NCI-H1436 (cell line): ENCODE measurements at places on chromosomes 16 and 17.
A peak's percentile ranks its signal among the peaks of the same experiment; 100 is the strongest.

- no peak for DNase-seq
Observed at GRCh38 chr17:61393904-61394629, 5.6 kb upstream of the TBX2 start.

DNA sequence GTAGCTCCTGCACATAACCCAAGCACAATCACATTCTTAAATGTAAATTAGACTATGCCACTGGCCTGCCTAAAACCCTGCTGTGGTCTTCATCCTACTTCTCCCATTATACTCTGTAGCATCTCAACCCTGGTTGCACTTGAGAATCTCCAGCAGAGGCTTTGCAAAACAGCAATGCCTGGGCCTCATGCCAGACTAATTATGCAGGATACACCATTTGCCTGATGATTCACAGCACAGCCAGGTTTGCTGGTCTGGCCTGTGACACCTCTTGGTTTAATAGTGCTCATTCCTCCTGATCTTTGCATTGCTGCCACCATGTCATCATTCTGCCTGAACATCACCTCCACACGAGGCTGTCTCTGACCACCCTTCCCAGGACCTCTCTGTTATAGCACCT lies 491.9 kb upstream of the TOM1L1 start:
- no peak for DNase-seq

DNA sequence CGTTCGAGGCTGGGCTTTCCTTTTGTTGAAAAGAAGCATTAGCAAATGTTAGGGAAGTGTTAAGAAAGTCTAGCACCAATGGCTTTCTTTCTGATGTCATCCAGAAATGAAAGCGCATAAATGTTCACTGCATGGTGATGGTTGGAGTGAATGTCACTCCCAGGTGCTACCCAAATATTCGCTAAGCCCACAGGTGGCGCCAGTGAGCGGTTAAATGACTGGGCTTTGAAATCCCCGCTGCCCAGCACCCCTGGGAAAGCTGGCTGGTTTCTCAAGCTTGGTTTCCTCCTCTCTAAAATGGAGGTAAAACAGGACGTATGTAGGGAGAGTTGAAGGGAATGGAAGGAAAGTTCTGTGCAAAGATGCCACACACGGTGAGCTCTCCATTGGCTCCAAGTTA lies 104.4 kb downstream of the IRX5 start:
- no peak for DNase-seq

DNA sequence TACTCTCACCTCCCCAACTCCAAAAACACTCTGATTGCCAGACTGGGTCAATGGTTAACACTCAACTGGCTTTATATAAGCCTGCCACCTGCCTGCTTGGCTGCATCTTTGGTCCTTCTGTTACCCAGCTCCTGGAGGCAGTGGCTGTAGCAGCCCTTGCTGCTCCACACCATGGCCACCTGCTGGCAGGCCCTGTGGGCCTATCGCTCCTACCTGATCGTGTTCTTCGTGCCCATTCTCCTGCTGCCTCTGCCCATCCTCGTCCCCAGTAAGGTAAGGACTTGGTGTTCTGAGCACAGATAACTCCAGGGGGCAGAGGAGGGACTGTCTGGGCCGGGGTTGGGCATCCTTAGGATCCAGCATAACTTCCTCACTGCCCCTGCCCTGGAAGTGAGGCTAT lies at the start of gene SLC13A2:
SLC13A2 (plus strand) TSS at position 103 of the 400 bp plus-strand sequence; CDS start at position 172, 69 bp downstream.
- DNase-seq, result no peak

- peak; percentile 32 for DNase-seq
Observed at GRCh38 chr17:19244357-19244756, 7.2 kb downstream of the EPN2 start.

DNA sequence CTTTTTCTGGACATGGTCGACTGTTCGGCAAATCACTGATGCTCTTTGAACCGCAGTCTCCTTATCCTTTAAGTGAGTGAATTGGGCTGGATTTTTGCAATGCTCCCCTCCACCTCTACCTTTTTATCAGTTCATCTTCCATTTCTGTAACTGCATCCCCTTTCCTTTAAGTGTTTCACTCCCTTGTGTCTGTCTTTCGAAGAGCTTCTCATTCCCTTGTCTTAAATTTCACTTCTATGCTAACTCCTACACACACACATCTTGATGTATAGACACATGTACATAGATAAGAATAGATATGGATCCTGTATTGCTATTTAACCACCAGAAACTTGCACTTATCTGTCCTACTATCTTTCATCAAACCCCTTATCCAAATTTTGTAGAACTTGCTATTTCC lies 250.7 kb downstream of the PHKB start:
- no peak for DNase-seq

GRCh38 chr17:35736236-35736635 lies 4.8 kb downstream of the RASL10B start:
- no peak for DNase-seq

- DNase-seq, result no peak
Observed at GRCh38 chr17:61326330-61326729, 73.3 kb upstream of the TBX2 start.

- no peak for DNase-seq
Observed at GRCh38 chr16:15954814-15955151, 5.4 kb downstream of the ABCC1 start.

GRCh38 chr16:54280751-54281150 lies 5.8 kb downstream of the IRX3 start:
- DNase-seq, result no peak

DNA sequence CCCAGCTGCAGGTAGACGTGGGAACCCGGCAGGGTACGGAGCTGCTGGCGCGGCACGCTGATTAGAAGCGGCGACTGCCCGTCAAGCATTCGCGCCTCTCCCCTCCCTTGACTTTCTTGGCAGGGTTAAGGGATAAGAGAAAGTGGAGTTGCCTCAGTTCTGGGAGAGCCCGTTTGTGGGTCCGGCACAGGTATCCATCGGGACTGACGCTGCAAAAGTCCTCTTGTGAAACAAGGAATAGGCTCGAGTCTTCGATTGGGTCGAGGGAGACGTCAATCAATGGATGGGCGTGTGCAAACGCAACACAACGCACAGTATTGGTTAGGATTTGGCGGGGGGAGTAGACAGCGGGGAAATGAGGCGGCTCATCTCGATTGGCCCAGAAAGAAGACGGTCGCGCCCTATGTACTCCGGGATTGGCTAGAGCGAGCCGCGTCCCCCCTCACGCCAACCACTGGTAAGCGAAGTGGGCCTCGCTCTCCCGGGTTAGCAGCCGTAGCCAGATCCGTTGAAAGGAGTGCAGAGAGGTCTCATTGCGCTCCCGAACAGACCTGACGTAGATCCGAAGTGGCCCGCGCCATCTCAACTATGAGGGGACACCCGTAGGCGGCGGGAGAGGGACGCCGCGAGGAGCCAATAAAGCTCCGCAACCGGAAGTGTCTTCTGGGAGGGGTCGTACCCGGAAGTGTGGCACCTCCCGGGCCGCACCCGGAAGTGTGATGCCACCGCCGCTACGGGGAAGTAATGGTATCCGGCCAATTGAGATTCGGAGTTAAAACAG lies at the start of gene MON1B:
MON1B (plus strand) TSS at position 713 of the 781 bp plus-strand sequence. CDS start 296 bp downstream, outside the sequence.
- DNase-seq, result peak; percentile 98

DNA sequence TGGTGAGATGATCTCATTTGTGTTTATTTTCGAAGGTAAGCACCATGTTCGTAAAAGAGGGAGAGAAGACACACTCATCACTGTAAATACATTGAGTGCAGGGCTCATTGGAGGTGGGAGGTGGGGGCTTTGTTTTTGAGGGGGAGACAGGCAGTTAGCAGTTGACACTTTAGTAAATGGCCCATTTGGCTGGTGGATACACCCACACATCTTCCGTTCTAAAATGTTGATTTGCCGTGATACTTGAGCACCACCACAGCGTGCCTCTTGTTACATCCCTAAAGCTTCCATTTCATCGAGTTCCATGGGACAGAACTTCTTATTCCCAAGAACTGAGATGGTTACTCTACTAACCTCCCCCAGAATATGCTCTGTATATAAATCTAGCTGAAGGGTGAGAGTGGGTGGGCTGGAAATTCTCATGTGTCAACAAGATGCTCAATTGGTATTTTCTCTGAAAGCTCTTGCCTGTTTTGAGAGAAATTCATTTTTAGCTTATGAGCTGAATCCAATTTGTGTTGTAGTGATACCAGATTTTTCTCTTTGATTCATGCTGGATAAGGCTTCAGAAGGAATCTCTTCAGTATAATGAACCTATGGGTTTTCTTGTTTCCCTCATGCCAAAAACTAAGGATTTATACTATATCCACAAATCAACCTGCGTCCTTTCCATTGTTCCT lies 314.3 kb downstream of the RBFOX1 start:
- DNase-seq, result no peak

DNA sequence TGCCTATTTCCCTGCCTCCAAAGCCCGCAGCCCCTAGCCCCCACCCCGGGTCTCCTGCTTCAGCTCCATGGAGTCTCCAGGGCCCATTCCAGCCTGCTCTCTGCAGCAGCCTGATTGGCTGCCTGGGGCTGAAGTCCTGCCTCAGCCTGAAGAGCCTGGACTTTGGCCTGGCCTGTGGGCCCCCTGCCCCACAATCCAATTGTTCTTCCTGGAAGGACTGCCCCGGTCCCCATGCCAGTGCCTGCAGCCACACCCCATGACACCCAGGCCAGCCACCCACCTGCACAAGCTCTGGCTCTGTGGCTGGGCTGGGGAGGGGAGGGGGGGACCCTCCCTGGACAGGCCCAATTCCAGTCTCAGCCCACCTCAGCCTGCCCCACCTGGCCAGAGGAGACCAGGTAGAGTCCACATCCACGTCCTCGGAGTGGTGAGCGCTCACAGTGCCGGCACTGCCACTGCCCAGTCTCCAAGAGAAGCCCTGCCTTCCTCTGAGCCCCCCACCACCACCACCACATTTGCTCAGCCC lies 12.3 kb downstream of the ENPP7 start:
- DNase-seq, result no peak

GRCh38 chr16:56048425-56049105 lies 142.7 kb upstream of the GNAO1 start:
- no peak for DNase-seq

GRCh38 chr17:8753976-8754440 lies 4.3 kb downstream of the SPDYE4 start:
- no peak for DNase-seq

DNA sequence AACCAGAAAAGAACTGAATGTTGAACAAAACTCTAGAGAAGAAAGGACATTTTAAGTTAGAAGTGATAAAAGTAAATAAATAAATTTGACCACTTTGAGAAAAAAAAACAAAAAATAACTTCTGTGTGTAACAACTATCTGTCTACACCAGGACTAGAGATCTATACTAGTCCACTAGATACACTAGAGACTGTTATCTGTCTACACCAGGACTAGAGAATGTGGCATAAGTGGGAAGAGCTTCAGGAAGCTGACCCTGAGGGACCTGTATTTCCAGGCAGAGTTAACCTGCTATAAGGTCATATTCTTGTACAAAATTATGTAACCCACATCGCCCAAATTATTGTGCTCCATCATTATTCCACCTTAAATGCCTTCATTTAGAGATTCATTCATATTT lies 160.8 kb downstream of the SKAP1 start:
- no peak for DNase-seq

- no peak for DNase-seq
Observed at GRCh38 chr16:65123396-65124211, 1.7 kb upstream of the CDH11 start.

- no peak for DNase-seq
Observed at GRCh38 chr16:13148836-13149235, 247.4 kb downstream of the SHISA9 start.

DNA sequence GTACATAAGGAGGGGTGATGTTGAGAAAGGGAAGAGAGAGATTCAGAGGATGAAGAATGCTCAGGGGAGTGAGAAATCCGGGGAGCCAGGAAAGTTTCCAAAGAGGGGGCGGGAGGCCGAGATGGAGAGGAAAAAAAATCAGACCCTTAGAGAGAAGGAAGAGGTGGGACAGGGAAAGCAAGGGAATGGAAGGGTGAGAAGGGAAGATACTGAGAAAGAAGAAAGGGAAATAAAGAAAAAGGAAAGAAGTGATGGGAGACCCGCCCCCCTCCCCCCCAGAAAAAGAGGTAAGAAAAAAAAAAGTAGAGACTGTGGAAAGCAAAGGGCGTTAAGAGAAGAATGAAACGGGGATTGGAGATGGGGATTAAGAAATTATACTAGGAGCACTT lies 507 bp downstream of the DYNLRB2 start:
- no peak for DNase-seq

- no peak for DNase-seq
Observed at GRCh38 chr16:74991593-74992403, 6.9 kb upstream of the WDR59 start.
